ENCODE measurements at places on chromosomes 6 and 20.

DNA sequence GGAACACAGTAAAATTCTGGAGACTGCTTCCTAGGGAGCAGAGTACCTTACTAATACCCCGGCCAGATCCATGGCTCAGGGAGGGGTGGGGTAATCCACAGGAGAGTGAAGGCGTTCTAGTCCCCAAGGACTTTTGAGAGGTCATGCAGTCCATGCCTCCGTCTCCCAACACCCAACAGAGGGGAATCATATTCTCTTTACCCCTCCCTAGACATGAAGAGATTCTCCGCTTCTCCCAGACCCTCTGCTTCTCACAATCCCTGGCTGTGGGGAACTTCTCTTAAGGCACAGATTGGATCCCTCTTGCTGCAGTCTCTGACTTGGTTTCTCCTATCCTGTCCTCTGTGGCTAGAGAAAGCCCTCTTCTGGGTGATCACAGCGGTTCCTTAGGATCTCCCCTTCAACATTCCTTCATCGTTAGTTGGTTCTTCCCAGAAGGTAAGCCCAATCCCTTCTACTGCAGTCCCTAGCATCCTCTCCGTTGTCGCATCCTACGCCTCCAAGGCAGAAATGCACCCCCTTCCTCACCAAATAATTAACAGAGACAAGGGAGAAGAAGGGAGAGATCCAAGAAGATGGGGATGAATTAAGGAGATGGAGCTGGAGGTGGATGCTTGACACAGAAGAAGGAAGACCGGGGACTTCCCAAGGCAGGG lies 562 bp downstream of the GGT7 start:
- DNase-seq: no peak

DNA sequence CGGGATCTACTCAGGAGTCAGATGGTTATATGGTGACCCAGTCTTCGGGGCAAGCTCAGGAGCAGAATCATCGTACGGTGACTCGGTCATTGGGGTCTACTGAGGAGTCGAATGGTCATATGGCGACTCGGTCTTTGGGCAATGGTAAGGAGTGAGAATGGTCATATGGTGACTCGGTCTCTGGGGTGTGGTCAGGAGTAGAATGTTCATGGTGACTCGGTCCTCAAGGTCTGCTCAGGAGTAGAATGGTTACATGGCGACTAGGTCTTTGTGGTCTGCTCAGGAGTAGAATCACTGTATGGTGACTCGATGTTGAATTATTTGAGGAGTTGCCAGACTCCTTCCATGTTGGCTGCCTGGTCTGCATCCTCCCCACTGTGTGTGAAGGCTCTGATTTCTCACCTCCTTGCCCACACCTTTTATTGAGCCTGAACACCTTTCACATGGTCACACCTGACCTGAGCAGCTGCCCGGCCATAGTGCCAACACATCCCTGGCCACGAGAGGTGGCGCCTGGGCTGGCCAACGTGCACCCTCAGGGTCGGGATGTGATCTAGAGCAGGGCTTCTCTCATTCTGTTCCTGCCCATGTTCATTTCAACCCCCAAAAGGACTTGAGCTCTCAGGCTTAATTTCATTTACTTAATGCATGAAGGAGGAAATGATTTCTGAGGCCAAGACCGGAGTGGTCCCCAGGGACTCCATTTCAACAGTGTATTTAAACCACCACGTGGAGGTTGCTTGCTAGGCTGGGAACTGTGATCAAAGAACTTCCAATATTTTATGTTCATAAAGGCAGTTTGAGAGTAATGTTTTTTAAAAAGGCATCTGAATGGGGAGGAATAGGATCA lies 119.5 kb downstream of the PHACTR3 start:
- no peak for DNase-seq

GRCh38 chr6:5726976-5727718 lies 279.6 kb downstream of the NRN1 start:
- DNase-seq: no peak

DNA sequence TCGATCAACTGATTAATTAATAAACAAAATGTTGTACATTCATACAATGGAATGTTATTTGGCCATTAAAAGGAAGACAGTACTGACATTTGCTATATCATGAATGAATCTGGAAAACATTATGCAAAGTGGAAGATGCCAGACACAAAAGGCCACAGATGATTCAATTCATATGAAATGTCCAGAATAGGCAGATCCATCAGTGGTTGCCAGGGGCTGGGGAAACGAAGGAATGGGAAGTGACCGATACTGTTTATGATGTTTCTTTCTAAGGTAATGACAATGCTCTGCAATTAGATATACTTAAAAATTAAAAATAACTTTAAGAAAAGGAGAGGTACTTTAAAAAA lies 37.2 kb downstream of the ELOVL5 start:
- no peak for DNase-seq

- DNase-seq: no peak
These were observed 7.2 kb upstream of the LCA5 start for GRCh38 chr6:79544299-79544927.

GRCh38 chr20:62059920-62060630 lies 5.6 kb downstream of the TAF4 start:
- DNase-seq: no peak

DNA sequence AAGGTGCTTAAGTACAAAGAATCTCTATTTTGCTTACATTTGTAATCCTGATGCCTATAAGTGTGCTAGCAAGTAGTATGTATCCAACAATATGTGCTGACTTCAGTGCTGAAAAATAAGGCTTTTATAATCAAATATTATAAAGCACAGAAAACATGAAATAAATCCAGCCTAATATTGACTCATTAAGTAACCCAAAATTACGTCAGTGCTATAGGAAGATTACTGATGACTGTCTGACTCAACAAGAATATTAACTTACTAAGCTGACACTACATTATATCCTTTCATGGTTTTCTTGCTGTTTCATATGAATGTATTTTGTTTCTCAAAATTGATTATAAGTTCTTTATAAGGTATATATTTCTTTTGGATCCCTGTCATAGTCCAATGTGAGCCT lies 76.1 kb downstream of the ME1 start:
- no peak for DNase-seq

GRCh38 chr20:57783196-57783595 lies 73.4 kb upstream of the PMEPA1 start:
- DNase-seq: no peak

GRCh38 chr20:2695206-2695983 lies 2.8 kb downstream of the EBF4 start:
- no peak for DNase-seq

DNA sequence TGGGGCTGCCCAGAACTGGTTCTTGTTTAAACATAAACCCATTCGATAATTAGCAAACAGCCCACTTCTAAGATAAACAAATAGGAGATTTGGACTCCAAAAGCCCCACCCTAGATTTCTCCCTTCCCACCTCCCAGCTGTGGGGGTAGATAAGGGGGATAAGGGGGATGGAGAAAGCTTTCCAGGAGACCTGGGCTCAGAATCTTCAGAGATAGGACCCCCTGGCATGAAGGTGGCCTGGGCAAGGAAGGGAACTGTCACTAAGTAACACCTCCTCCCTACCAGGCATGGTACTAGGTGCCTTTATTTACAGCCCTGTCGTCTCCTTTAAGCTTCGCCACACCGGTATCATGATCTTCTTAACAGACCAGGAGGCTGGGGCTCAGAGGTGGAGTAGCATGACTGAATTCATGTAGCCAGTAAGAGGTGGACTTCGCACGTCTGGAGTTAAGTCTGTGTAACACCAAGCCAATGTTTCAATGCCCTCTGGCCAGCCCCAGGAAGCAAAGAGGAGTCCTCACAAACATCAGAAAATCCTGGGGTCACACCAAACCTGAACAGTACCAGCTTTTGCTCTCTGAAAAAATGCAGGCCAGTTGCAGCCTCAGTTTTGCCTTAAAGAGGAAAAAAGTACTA lies 4.6 kb downstream of the SDC4 start:
- no peak for DNase-seq

DNA sequence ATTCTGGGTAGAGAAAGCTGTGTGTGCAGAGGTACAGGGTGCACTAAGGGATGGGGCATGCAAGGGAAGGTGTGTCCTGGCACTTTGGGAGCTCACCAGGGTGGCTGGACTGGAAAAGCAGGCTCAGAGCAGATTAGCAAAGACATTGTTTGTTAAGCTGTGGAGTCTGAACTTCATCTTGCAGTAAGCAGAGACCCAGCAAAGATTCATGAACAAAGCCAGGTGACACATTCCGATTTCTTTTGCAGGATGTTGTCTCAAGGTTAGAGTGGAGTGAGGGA lies 28.8 kb downstream of the DUSP22 start:
- no peak for DNase-seq

DNA sequence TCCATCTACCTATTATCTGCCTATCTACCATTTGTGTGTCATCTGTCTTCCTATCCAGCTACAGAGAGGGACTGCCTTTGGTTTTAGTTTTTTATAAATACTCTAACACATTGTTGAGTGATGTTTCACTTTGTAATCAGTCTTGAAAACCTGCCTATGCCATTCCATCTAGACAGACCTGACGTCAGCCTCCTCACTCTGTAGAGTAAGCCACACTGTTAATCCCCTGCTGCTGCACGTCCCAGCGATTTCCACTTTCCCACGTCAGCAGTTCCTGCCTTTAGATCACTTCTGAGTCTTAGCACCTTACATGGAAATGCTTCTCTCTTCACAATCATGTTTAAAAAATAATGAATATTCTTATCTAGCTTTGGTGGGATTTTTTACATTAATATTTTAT lies 54.8 kb downstream of the PLG start:
- DNase-seq: no peak

DNA sequence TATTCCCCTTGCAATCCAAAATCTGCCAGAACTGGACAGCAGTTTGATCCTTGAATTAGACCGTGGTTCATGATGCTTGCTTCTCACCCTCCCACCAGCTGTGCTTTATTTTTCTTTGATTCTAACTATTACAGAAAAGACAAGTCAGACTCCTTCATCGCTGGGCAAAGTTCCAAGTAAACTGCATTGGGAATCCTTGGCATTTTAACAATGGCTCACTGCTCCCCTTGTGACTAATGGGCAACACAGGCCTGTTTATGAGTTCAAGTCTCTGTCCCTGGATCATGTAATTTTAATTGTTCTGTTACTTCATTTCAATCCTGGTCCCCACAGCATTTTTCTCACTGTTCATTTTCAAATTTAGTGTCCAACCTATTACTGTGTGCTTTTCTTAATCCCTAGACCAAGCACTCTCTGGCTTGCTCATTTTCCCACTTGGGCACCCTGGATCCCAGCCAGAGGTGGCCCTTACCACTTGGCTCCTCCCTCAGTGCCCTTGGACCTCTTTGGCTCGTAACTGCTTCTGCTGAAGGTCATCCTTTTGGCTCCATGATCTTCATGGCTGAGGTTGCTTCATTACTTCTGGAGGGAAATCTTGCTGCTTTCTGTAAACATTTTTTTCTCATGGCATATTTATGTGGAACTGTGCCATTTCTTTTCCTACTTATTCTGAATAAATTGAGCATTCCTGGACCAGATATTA lies 32.8 kb downstream of the PSMB9 start:
- no peak for DNase-seq
